ENCODE measurements at places on chromosomes 6 and 20.

GRCh38 chr6:21636876-21637275 is 43.3 kb downstream of the SOX4 start:
- no peak for DNase-seq

DNA sequence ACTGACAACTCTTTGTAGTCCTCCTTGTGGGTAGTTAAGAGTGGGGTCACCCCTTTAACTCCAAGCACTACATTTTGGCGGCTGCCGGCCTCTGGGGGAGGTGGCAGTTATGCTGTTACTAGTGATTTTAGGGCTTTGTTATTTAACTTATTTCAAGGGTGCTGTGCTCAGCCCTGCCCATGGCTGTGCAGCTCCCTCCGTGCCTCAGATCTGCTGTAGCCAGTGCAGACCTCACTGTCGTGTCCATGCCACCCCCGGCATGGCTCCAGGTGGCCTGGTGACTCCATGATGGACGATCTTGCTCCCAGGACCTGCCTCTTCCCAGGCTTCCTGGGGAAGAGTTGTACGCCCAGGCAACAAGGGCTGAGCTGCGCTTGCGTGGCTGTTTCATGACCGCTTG is 15.4 kb downstream of the UQCC2 start:
- DNase-seq, result no peak

GRCh38 chr20:49399329-49399728 is 83.1 kb downstream of the KCNB1 start:
- no peak for DNase-seq

- no peak for DNase-seq
Measured at GRCh38 chr6:20463396-20463795, 61.7 kb downstream of the E2F3 start.

- DNase-seq, result no peak
Measured at GRCh38 chr6:33000055-33000454, 9.3 kb downstream of the HLA-DOA start.

DNA sequence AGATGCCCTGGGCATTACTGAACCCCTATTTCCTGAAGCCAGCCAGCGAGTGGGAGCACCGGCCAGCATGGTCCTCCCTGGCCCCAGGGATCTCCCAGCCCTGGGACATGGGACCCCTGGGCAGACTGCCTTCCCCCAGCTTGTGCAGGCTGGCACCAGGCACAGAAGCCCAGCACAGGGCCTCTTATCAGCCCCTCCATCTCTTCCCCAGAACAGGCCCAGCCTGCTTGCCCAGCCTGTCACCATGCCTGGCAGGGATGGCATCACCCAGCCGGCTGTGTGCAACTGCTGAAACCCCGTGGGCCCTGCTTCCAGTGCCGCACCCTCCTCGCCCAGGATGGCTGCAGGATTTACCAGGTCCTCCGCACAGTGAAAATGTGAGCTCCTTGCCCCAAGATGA is 6.1 kb upstream of the OSBPL2 start:
- no peak for DNase-seq

DNA sequence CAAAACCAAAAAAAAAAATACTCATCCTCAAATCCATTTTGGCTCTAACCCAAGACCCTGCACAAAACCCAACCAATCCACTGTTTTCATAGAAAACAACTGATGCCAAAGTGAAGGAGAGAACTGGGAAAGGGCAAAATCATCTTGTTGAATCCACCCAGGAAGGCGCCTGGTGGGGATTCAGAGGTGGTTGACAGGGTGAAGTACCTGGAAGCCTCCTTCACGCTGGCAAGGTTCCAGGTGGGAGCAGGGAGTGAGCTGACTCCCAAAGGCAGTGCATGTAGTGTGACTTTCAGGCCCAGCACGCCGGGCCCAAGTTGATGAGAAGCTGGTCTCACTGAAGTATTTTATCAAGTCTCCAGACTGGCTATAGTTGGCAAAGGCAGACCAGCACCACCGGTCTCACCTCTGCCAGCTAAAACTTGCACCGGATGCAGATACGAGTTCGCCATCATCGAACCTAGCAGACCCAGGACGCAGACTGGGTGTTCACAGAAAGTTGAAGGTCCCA is 16.5 kb downstream of the PPP1R10 start:
- DNase-seq, result no peak

GRCh38 chr6:33944686-33945411 is 141.0 kb upstream of the MLN start:
- no peak for DNase-seq

GRCh38 chr6:134938896-134939295 is 11.0 kb downstream of the ALDH8A1 start:
- DNase-seq, result no peak

DNA sequence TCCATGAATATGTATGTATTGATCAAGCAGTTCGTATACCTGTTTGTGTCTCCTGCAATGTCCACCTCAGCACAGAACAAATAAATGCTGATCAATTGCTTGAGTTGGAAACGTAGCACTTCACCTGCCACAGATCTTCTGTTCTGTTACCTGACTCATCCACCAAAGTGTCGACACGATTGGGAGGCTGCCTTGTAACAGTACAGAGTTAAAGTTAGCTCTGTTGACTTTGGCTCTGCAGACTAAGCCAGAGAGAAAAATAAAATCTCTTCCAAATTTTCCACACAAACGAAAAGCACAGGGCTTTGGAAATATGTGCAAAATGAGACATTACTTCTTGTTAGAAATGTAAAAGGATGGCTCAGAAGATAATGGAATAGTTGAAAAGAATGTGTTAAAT is 245.4 kb downstream of the NRN1 start:
- DNase-seq, result no peak

DNA sequence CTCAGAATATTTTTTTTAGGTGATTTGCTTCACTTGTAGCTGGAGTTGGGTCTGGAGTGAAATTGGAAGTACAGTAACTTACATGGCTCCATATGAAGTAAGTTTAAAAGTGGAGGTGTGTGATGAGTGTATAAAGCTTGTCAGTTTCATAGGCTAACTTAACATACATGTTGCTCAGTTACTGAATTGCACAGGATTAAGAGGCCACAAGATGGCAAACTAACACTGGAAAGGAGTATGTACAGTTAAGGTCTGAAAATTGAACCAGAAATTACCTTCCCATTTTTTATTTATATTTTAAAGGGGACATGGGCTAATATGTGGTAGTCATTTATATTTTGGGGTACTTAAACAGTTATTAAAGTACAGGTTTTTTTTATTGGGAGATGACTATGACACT is 45.3 kb upstream of the SMIM8 start:
- no peak for DNase-seq

- no peak for DNase-seq
Measured at GRCh38 chr20:38222231-38222922, 38.2 kb downstream of the KIAA1755 start.

DNA sequence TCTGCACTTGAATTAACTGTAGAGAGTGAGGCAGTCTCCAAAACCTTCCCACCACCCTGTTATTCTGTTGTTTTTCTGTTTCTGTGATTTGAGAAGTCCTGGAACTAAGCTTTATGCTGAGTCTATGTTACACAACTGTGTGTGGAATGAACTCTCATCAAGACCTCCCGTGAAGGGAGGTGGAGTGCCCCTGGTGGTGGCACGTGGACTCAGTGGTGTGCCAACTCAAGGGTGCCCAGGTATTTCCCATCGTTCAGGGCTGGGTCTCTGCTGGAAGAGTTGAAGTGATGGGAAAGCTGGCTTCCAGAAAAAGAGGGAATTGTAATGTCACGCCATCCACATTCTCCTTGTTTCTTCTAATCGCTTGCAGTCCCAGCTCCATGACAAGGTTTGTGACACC is 374.2 kb downstream of the SMOC2 start:
- DNase-seq, result no peak

DNA sequence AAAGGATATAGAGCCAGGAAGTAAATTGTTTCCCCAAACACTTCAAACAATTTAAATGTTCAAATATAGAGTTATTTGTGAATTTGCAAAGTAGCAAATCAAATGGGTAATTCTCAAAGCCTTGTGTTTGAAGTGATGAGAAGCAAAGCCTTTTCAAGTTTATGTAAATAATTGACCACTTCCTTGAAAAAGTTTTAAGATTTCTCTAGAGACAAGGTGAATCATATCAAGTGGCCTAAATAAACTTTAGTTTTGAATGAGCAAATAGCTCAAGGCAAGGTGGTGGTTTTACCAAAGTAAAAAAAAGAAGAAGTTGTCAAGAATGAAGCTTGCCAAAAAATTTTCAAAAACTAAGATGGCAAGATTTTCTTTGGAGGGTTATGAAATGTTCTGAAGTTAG is 42.6 kb upstream of the IFNGR1 start:
- no peak for DNase-seq

GRCh38 chr20:18527836-18528235 is 20.1 kb downstream of the SEC23B start:
- no peak for DNase-seq

GRCh38 chr6:1363729-1364572 is 25.4 kb upstream of the FOXF2 start:
- no peak for DNase-seq

DNA sequence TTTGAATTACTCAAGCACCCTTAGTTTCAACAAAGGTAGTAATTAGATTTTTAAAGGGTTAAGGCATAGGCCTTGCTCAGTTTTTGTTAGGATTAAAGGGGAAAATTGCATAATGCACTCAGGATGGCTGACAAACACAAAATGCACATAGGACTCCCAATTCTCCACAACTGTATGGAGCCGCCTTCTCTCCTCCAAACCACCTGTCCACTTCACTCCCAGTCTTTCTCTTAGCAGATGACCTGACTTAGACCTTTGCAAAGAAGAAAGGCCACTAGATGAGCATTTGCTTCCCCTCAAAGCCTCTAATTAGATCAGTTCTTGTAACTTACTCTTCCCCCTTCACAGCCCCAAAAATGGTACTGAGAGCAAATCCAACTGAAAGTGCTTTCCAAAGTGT is 20.1 kb downstream of the NSFL1C start:
- DNase-seq, result no peak

- no peak for DNase-seq
Measured at GRCh38 chr20:63290677-63291472, 2.1 kb upstream of the COL20A1 start.

DNA sequence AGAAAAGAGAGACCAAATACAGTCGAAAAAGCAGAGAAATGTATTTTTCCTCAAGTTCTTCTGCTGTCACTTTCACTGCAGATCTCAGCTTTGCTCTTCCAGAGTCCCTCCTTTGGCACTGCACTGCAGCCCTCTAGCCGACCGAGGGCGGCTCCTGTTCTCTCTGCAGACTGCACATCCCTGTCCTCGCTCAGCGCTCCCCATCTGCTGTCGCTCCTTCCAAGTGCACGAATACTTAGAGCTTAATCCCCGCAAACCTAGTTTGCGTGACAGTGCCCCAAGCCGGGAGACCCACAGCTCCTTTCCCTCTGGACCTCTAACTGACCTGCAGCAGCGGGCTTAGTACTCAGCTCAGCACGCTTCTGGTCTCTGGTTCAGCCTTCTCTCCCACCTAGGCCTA is 15.2 kb downstream of the RPP21 start:
- no peak for DNase-seq

DNA sequence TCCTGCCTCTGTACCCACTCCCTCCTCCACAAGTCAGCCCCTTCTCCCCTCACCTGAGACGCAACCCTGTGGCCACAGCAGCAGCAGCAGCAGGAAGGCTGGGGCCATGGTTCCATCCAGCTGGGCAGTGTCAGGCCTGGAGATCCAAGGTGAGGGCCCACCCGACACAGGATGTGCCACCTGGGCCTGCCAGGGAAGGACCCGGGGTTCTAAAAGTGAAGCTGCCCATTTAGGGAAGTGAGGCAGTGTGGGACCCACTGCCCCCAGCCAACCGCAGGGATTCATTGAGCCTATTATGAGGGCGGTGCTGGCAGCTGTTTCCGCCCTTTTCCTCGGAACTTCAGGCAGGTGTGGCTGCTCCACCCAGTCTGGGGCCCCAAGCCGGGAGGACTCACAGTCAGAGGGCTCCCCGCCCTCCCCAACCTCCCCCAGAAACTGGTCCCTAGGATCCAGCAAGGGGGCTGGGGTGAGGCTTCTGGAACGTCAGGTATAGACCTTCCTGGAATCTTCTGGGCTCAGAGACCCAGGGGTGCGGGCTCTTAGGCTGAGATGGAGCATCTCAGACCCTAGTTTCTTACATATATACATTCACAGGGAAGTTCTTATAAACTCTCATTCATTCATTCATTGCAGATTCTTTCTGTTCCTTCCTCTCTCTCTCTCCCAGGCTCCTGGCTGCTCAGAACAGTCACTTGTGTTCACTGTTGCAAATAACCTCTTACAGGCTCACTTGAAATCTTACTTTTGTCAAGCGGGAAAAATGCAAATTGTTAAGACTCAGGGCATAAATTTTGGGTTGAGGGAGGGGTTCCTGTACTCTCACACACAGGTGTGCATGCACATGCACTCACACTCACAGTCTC is at the start of gene TREML2:
Gene TREML2 (minus strand): TSS at position 249 of the 863 bp plus-strand sequence. CDS start 141 bp downstream, at position 108.
- no peak for DNase-seq

DNA sequence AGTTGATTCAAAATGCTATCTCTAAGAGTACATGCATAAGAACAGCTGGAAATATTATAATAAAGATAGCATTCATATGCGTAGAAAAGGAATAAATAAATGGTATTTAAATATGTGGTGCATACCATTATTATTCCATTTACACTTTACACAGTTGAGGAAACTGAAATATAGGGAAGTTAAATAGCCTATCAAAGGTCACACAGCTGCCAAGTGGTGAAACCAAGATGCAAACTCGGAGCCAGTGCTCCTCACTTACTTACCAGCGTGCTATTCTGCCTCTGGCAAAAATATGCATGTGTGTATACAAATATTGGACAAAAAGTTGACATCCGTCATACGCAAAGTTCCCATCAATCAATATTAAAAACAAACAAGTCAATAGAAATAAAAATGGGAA is 22.3 kb upstream of the ANKEF1 start:
- no peak for DNase-seq

- no peak for DNase-seq
Measured at GRCh38 chr6:160791981-160792418, 90.0 kb downstream of the PLG start.

DNA sequence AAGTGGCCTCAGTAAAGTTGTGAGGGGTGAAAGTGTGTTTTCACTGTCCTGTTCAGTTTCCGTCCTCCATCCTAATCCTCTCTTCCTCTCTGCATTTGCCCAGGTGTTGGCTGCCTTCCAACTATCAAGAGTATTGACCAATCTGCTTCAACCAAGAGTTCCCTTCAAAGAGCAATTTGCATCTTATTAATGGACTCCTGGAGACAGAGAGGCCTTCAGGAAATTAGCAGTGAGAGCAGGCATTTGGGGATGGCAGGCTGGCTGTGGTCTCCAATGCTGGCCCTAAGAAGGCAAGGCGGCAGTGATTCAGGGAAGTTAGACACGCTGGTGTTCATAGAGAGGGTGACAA is 77.2 kb downstream of the GPR6 start:
- DNase-seq, result no peak

GRCh38 chr20:62952373-62952967 is at the start of gene SLC17A9:
Gene SLC17A9, plus strand, starts transcription at chr20:62952709. Its CDS starts 122 bp downstream, at chr20:62952831.
- DNase-seq, result no peak

- no peak for DNase-seq
Measured at GRCh38 chr6:24497254-24497970, 2.6 kb downstream of the ALDH5A1 start.

DNA sequence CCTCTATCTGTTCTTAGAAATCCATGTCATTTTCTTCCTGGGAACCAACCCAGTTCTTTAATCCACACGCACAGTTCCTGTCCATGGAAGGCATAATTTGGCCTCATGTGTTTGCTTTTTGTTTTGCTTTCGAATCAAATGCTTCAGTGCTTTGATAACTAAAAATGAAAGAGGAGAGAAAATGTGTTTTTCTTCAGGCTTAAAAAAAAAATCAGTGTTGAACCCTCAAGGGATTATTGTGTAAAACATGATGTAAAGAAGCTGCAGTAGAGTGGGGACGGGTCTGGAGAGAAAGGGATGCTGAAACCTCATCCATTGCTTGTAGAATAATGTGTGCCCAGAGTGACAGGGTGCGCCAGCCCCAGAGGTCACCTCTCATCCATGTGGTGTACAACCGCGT is 197.5 kb upstream of the JARID2 start:
- DNase-seq, result no peak

- no peak for DNase-seq
Measured at GRCh38 chr6:130026859-130027258, 8.5 kb downstream of the L3MBTL3 start.
